IPS-NIHi11 (cell line): ENCODE measurements at places on chromosomes 6 and 20.
A peak's percentile ranks its signal among the peaks of the same experiment; 100 is the strongest.

- no peak for DNase-seq
Observed at GRCh38 chr20:46955601-46956556, 61.2 kb downstream of the EYA2 start.

- DNase-seq = peak; percentile 88
Observed at GRCh38 chr6:41039060-41039998, at the start of gene UNC5CL. TSS of gene UNC5CL (minus strand) at chr6:41039221. CDS start at chr6:41035074, 4,147 bp downstream.

DNA sequence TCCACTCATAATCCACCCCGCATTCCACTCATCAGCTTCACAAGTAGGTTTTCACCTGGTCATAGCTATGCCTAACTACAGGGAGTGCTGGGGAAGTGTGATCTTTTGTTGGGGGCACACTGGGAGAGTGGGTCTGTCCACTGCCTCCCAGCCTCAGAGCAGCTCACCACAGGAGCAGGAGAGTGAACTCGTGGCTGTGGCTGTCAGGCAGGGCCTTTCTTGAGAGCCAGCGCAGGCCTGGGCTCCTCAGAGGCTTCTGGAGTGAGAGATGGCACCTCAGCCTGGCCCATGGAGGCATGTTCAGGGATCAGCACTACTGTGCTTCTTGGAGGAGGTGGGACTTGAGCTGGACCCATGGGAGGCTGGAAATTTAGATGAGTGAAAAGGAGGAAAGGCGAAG, 4.0 kb upstream of the GNRH2 start:
- DNase-seq = no peak

GRCh38 chr6:44976677-44977641, 351.2 kb upstream of the RUNX2 start:
- no peak for DNase-seq

- no peak for DNase-seq
Observed at GRCh38 chr6:53179961-53180651, 31.5 kb upstream of the GCM1 start.

DNA sequence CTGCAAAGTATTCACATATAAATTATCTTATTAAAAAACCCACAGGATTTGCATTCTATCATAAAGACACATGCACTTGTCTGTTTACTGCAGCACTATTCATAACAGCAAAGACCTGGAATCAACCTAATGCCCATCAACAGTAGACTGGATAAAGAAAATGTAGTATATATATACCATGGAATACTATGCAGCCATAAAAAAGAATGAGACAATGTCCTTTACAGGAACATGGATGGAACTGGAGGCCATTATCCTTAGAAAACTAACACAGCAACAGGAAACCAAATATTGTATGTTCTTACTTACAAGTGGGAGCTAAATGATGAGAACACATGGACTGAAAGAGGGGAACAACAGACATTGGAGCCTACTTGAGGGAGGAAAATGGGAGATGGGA, 97.0 kb downstream of the FAM217A start:
- no peak for DNase-seq

DNA sequence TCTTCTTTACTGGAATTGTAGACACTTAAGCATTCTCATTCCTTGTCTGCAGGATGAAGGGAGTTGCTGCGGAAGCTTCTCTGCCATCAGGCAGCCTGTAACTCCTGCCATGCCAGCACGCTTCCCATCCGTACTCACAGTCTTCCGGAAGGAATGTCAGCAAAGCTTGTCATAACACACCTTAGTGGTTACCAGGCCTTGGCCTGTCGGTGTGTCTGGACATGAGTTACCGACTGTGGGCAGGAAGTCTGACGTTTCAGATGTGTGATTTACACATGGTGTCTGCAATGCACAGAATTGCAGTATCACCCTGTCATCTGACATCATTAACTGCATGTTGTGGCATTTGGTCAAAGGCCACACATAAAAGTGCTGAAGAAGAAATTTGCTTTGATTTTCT, 102.2 kb downstream of the SLC24A3 start:
- no peak for DNase-seq

GRCh38 chr6:7053125-7053774, 54.5 kb upstream of the RREB1 start:
- no peak for DNase-seq

DNA sequence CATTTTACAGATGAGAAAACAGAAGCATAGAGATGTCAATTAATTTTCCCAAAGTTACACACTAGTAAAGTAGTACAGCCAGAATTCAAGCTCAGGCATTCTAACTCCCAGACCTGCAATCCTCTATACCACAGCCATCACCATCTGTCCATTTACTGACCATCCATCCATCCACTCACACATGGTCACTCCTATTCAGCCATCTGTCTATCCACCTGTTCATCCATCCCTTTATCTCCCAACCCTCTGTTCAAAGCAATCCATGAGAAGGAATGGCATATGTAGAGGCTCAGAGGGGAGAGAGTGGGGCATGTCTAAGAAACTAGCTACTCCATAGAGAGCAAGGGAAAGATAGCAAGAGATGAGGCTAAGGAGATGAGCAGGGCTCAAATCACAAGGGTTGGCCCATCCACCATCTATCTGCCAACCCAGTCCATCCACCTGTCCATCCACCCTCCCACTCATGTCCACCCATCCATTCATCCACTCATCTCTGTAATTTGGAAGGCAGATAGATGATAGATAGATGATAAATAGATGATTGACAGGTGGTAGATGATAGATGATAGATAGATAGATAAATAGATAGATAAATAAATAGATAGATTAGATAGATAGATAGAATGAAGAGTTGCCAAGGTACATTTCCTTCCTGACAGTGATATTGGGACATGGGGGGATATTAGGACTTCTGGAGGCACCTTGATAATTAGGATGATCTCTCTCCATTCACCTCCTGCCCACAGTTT, 12.2 kb upstream of the C6orf132 start:
- DNase-seq = no peak

GRCh38 chr6:124854338-124854922, 107.8 kb upstream of the RNF217 start:
- DNase-seq = no peak

GRCh38 chr6:53070806-53071205, 5.6 kb downstream of the FBXO9 start:
- no peak for DNase-seq

GRCh38 chr6:155188707-155189496, 74.9 kb upstream of the CLDN20 start:
- DNase-seq = no peak

DNA sequence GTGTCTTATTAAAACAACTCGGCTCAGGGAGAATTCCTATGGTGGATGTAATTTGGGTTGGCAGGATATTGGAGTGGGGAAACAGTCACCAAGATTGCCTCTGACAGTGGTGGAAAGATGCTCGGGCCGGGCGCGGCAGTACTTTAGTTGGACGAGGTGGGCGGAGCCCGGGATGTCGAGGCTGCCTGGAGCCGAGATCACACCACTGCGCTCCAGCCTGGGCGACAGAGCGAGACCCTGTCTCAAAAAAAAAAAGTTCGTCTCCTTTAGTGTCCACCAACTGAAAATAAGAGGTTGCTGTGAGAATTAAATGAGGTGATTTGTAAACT, 621 bp downstream of the NOL7 start:
- DNase-seq = peak; percentile 31

- peak; percentile 63 for DNase-seq
Observed at GRCh38 chr6:147447835-147448611, 60.5 kb upstream of the SAMD5 start.

DNA sequence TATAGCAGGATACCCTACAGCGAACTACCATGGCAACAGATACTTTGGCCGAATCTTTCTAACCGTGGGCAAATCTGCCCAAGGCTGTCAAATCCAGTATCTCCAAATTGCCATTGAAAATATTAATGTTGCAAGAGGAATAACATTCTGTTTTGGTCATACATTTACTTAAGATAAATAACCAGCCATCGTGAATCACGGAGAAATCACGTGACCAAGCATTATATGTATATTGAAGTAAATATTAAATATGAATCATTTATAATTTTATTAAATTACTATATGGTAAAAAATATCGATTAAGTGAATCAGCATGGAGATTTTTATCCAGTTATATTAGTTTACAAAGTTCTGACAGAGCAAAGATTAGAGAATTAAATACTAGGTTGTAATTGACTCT, 714.6 kb upstream of the GJE1 start:
- DNase-seq = no peak

GRCh38 chr6:13863699-13864155, 49.4 kb upstream of the MCUR1 start:
- DNase-seq = no peak

GRCh38 chr6:4355241-4355640, 219.9 kb upstream of the ECI2 start:
- DNase-seq = no peak

GRCh38 chr6:154257067-154257466, 99.5 kb downstream of the IPCEF1 start:
- no peak for DNase-seq

- no peak for DNase-seq
Observed at GRCh38 chr6:154157082-154157481, 118.0 kb downstream of the OPRM1 start.
